Activated T-cell treated with anti-CD3 and anti-CD28 coated beads, Interleukin-2, amount 50 U/mL, for 72 hours (primary cell): ENCODE measurements at places on chromosomes 11 and 22. TPM values are rescaled to one million over a fixed set of nuclear protein-coding genes. Genes with fewer than 3 reads are reported as not detected.
A peak's percentile ranks its signal among the peaks of the same experiment; 100 is the strongest.

Gene GGTLC3
- total RNA-seq = not detected

- no peak for DNase-seq
These were observed at the start of gene APOL4 for GRCh38 chr22:36201630-36202319. APOL4 (minus strand) TSS chr22:36201809; CDS start chr22:36201734, 75 bp downstream.

- no peak for DNase-seq
These were observed 48.4 kb downstream of the NOX4 start for GRCh38 chr11:89442801-89443200.

GRCh38 chr11:60396382-60396781 lies at the start of gene MS4A14:
MS4A14 (plus strand) TSS chr11:60396459; CDS start chr11:60396579, 120 bp downstream.
- DNase-seq = no peak

DNA sequence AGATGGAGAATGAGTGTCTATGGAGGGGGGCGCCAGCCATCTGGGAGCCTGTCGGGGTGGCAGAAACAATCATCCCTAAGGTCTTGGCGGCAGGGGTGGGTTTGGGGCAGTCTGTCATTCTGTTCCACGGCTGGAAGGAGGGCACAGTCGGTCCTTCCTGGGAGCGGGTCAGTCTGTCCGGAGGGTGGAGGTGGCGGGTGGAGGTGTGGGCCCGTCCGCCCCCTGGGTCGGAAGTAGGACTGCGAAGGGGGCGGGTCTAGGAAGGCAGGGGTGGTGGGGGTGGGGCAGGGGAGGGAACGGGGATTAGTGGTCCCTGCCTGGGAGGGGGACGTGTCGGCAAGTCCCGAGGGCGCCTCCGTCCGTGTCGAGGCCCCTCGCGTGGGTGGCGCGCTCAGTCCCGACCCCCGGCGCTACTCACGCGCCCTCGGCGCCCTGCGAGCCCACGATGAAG lies 461 bp downstream of the TBC1D10A start:
- peak; percentile 39 for DNase-seq
